ENCODE measurements at places on chromosomes 3 and 15.

DNA sequence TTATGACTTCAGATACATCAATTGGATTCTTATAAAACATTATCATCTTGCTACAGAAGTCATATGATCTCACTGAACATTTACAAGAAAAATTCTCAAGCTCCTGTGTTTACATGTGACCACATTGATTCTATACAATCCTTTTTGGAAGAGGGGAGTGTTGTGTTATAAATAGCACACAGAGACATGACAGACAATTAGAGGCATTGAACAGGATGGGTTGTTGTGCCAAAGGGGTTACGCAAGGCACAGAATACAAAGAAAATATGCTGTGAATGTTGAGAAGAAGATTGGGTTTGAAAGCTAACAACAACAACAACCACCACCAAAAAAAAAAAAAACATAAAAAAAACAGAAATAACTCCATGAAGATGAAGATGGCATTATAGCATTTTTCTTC is 32.5 kb upstream of the TBL1XR1 start:
- DNase-seq = no peak

DNA sequence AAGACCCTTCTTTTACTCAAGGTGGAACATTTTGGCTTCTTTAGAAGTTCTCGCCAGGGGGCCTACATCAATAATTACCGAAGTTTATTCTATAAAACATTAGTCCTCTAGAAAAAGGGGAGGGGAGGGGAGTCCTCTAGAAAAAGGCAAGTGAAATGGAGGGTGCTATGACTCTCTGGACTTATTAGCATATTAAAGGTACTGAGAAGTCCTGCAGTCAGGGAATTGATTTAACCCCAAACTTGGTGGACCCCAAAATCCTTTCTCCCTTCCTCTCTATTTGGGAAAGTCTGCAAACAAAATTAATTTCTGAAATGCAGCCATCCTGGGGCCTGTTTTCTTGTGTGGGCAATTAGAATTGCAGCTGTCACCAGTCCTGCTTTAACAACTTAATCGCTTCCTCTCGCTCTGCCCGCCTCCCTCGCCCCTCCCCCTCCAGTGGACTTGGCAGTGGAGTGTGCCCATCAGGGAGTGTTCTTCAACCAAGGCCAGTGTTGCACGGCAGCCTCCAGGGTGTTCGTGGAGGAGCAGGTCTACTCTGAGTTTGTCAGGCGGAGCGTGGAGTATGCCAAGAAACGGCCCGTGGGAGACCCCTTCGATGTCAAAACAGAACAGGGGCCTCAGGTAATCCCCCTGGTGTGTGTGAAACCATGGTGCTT is 18.9 kb upstream of the LRRK1 start:
- DNase-seq = no peak

GRCh38 chr3:8233938-8234337 is 267.7 kb upstream of the LMCD1 start:
- no peak for DNase-seq

- no peak for DNase-seq
Observed at GRCh38 chr15:54159012-54159411, 180.8 kb downstream of the UNC13C start.

GRCh38 chr3:177833332-177833731 is 636.0 kb upstream of the TBL1XR1 start:
- DNase-seq = no peak

- no peak for DNase-seq
Observed at GRCh38 chr15:38674448-38674847, 109.8 kb upstream of the RASGRP1 start.

GRCh38 chr3:64408770-64409169 is 183.5 kb upstream of the PRICKLE2 start:
- DNase-seq = no peak

DNA sequence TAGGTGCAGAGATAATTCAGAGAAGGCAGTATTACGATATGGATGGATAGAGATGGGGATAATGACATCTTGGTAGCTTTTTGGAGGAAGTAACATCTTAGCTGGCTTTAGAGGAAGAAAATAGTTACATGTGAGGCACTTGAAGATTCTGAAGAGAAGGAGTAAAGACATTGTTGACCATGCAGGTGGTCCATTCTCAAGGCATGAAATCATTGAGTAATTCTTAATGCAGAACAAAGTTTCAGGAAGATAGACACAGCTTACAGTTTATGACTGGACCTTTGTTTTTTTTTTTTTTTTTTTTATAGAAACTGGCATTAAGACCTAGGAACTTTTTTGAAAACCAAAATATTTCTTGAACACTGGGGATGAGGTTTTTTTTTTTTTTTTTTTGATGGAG is 28.2 kb downstream of the MBNL1 start:
- no peak for DNase-seq

- no peak for DNase-seq
Observed at GRCh38 chr15:97791824-97792792, 168.4 kb upstream of the ARRDC4 start.

GRCh38 chr3:31185062-31185357 is 290.5 kb upstream of the GADL1 start:
- DNase-seq = no peak

DNA sequence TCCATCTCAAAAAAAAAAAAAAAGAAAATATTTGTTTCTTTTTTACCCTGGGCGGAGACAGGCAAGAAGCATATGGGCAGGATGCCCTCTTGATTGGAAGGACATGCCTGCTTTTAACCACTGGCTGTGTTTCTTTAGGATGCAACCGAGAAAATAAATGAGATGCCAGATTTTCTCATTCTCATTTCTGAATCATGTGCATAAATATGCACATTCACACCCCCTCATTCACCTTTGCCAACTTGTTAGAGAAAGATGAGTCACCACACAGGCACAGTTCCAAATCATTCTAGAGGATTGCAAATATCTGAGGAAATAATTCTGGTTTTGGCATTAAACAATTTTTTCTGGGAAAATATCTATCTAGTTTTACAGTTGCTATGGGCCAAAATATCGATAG is 3.3 kb downstream of the LIPH start:
- no peak for DNase-seq

DNA sequence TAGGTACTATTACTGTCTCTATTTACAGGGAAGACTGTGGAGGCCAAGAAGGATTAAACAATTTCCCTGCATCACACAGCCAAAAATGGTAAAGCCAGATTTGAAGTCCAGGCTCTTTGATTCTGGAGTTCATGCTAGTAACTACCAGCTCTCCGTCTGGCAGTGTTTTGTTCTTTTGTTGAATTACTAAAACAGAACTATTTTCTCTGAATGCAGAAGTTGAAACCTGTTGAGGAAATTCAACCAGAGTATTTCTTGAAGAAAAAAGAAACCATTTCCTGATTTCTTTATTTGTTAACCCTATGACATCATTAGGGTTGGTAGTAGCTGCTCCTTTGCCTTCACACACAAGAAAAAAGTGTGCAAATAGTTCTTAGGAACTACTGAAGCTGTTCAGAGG is 34.3 kb downstream of the CRTC3 start:
- DNase-seq = no peak

- DNase-seq = no peak
Observed at GRCh38 chr15:33503681-33504080, 192.9 kb downstream of the RYR3 start.

DNA sequence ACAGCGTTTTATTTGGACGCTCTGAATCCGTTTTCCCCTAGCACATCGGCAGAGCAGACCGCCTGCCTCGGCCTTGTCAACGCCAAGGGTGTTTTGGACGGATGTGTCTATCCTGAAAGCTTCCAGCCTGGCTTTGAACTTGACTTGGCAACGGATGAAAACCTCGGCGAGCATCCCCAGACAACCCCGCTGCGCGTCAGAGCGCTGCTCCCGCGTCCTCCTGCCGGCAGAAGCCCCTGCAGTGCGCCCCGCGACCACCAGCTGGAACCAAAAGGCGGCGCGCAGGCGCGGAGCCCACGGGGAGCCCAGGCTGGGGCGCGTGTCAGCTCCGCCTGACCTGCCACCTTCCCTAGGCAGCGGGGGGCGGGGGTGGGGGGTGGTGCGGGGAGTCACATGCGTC is 26.2 kb upstream of the ARL8B start:
- DNase-seq = no peak

GRCh38 chr3:150149651-150150051 is 179.0 kb upstream of the PFN2 start:
- DNase-seq = no peak
